CD4-positive, alpha-beta T cell treated with Interferon gamma for 1 hour (primary cell): ENCODE measurements at places on chromosomes 12 and 14.

- no peak for DNase-seq
Measured at GRCh38 chr14:39140170-39140569, 26.0 kb downstream of the GEMIN2 start.

GRCh38 chr12:101238800-101239329, 28.8 kb upstream of the SLC5A8 start:
- no peak for DNase-seq

DNA sequence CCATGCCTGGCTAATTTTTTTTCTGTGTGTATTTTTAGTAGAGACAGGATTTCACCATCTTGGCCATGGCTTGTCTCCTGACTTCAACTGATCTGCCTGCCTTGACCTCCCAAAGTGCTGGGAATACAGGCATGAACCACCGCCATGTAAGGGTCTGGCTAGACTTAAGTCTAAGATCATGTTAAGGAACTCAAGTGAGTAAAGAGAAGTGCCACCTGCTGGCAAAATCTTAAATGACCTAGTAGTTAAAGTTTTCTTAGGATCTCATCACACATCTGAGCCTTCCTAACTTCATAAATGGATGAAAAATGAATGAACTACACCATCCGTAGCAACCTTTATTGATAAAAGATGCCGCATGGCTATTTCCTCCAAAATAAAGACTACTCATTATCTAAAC, 1.7 kb upstream of the C12orf56 start:
- no peak for DNase-seq

- no peak for DNase-seq
Measured at GRCh38 chr14:91361233-91361811, 56.3 kb downstream of the CCDC88C start.

DNA sequence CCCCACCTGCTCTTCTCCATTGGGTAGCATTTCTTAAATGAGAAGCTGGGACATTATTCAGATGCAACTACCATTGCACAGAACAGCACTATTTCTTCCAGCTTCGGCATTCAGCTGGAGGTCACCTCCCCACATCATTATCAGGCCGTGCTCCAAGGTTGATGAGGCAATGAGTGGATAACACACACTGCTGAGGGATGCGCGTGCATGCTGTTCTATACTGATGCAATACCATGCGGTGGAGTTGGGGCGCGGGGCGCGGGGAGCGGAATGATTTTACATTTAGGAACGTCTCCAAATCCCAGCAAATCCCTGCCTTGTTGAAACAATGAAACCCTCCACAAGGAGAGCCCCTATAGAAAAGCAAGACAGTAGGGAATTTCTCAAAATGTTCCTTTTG, 283.4 kb downstream of the GRIN2B start:
- no peak for DNase-seq

- DNase-seq = no peak
Measured at GRCh38 chr12:66744956-66745383, 66.1 kb upstream of the GRIP1 start.

DNA sequence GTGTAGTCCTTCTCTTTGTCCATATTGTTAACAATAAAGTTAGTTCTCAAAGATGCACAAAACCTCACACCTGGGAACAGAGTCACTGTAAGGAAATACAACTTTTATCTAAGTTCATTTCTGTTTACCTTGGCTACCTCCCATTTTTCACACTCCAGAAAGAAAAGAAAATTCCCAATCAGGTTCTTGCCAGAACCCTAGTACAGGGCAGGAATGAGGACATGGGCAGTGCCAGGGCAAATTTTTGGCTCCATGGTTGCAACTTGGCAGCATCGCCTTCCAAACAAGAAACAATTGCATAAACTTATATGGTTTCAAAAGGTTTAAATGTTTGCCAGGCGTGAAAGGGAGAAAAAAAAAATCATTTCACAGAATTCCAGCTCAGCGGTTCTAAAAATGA, 296.3 kb upstream of the PRKD1 start:
- no peak for DNase-seq

DNA sequence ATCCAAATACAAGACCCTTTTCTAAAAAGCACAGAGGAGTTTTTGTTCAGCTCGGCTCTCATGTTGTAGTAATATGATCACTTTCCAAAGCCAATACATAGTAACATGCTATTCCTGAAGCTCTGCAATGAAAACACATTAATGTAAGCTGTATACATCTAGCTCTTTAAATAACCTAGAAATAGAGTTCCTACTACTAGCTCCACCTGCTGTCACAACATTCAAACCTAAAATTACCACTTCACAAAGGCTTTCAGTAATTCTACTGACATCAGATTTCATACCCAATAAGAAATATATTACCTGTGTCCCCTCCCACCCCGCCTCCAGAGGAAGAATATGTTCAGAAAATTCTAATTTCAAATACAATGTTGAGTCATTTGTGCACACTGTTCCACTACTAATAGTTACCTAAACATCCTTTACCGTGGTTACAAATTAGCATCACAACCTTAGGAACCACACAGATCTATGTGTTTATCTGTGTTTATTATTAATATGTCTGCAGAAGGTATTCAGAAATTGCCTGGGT, 17.8 kb downstream of the EFCAB11 start:
- DNase-seq = no peak

DNA sequence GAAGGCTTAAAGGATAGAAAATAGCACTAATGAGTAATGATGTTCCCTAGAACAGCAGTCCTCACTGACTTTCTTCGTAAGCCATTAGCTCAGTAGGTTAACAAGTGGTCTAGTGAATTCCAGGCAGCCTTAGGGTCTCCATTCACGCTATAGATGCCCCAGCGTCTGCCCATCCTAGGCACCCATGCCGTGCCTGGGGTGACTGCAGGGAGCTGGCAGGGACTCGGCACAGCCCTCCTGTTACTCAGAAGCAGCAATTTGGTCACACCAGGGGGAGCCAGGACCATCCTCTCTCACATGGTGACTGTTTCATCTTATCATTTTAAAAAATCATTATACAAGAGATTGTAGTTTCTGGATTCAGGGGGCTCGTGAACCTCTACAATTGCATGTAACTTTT, 66.0 kb upstream of the TRAF3 start:
- no peak for DNase-seq

GRCh38 chr14:28052251-28052650, 714.3 kb upstream of the FOXG1 start:
- no peak for DNase-seq

GRCh38 chr14:79965896-79966295, 245.4 kb downstream of the DIO2 start:
- DNase-seq = no peak

- no peak for DNase-seq
Measured at GRCh38 chr12:126960709-126961108, 1306.3 kb upstream of the TMEM132C start.

DNA sequence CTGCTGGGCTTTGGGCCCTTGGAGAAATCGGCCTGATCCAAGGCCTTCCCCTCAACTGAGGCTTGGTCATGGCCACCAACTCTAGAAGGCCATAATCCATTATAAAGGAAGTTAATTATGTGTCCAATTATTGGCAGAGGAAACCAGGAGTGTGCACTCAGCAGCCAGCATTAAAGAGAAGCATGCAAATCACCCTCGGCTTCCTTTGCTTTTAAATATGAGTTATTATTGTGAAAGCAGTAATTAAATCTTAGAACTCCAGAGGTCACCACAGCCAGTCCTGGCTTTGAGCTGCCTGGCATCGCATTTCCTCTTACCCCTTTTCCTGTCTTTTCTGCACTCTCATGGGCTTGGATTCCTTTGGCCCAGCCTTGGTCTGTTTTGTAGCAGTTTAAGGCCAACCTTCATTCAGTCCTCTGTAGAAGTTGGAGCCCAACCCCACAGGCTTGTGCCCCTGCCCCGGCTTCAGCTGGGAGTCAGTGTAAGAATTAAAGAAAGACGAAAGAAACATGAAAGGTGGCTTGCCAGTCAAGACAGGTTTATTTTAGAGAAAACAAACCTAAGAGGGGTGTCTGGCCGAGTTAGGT, 14.7 kb upstream of the KRT86 start:
- DNase-seq = no peak

DNA sequence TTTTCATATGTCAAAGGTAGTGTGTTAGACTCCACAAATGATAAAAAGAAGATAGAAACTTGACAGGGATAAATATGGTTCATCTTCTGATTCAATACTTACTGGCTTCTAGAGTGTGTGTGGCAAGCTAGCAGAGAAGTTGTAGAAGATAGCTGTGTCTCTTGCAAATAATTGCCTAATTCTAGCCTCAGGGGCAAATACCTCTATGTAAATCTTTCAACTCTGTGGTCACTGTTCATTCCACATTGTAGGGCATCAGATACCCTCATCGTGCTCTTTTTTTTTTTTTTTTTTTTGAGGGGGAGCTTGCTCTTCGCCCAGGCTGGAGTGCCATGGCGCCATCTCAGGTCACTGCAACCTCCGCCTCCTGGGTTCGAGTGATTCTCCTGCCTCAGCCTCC, 1.7 kb downstream of the OLR1 start:
- DNase-seq = no peak

- DNase-seq = no peak
Measured at GRCh38 chr14:72318648-72319047, 386.4 kb downstream of the RGS6 start.

GRCh38 chr12:114272605-114273004, 133.3 kb downstream of the TBX5 start:
- DNase-seq = no peak

DNA sequence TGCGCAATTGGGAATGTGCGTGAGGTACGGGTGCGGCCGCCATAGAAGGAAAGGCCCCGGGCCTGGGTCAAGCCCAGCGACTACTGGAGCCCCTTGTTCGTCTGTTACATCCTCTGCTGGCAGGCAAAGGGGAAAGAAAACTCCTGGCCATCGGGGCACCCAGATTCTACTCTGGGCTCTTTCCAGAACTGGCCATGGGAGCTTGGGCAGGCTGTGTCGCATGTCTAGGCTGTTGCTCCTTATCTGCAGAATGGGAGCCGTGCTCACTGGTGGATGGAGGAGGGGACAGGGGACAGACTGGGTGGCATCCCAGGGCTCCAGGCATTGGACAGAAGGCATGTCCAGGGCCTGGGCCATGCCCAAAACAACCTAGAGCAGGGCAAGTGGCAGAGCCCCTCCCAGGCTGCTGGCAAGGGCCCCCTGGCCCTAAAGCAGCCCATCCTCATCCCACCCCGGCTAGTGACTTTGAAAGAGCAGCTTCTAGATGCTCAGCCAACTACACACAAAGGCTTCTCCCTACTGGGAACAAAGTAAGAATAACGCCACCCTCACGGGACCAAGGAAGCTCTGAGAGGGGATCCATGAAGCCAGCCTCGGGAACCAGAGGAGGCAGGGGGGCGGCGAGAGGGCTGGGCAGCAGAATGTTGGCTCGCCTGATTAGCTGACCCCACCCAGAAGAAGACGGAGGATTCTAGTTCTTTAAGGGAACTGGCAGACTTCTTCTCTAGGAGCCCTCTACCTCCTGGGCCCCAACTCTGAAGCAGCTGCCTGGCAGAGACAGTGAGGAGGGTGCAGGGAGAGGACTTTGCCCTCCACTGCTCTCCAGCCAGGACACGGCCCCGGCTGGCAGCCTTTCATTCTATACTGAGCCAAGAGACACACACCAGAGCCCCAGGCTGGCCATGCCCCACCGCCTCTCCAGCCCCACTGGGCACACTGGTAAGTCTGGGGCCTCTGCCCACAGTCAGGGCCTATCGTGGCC, 96.8 kb downstream of the SINHCAF start:
- no peak for DNase-seq

- DNase-seq = no peak
Measured at GRCh38 chr14:89415159-89415558, 1.9 kb downstream of the FOXN3 start.

DNA sequence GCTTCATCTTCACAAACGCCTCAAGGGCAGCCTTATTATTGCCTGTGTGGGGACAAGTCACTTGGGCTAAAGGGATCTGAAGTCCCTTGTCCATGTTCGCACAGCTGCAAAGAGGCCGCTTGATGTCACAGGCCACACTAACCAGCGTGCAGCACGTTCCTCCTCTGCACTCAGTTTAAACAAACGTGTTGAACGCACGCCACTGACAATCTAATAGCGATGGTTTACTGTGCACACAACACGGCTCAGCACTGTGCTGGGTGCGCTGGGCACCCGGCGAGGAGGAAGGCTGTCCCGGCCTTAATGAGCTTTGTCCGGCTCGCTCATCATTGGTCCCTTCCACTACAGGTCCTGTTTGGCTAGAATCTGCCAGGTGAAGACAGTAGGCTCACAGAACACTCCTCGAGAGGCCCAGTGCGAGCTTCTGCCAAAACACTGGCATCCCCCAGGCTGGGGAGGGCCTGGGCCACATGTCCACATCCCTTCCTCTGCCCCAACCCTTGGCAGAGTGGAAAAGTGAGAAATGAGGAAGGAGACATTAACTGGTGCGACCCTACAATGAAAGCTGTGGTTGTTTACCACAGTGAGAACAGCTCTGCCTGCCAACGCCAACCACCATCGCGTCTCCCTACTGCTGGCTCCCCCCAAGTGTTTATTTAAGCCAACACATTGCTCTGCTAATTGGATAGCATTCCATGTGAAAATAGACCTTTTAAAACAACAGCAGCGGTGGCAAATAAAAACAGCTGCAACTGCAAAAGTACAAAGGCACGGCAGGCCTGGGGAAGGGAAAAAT, 113.2 kb downstream of the RBM19 start:
- DNase-seq = no peak

DNA sequence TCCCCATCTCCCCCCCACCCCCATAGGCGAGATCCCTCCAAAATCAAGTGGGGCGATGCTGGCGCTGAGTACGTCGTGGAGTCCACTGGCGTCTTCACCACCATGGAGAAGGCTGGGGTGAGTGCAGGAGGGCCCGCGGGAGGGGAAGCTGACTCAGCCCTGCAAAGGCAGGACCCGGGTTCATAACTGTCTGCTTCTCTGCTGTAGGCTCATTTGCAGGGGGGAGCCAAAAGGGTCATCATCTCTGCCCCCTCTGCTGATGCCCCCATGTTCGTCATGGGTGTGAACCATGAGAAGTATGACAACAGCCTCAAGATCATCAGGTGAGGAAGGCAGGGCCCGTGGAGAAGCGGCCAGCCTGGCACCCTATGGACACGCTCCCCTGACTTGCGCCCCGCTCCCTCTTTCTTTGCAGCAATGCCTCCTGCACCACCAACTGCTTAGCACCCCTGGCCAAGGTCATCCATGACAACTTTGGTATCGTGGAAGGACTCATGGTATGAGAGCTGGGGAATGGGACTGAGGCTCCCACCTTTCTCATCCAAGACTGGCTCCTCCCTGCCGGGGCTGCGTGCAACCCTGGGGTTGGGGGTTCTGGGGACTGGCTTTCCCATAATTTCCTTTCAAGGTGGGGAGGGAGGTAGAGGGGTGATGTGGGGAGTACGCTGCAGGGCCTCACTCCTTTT, 2.7 kb downstream of the GAPDH start:
- DNase-seq = no peak

- no peak for DNase-seq
Measured at GRCh38 chr12:43675048-43675904, 83.3 kb downstream of the PUS7L start.

DNA sequence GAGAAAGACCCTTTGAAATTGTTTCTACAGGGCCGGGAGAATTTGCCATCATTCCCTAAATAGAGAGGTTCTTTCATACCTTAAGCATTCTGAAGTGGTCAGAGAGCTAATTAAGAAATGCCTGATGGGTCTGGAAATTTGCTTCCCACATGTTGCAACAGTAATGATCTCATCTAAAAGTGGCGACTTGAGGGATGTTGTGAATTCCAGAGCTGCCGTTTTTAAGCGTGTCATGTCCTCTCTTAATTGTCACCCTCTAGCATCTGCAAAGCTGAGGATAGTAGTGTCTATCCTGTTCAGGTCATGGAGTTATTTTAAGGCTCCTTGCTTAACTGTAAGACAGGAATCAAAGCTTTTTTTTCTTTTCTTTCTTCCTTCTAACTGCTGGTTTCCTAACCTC, 60.4 kb downstream of the FOS start:
- no peak for DNase-seq

- no peak for DNase-seq
Measured at GRCh38 chr12:56190695-56191155, 1.4 kb upstream of the SMARCC2 start.

GRCh38 chr12:49909826-49910225, 6.1 kb upstream of the FAIM2 start:
- no peak for DNase-seq
